ENCODE measurements at places on chromosomes 4 and X.

DNA sequence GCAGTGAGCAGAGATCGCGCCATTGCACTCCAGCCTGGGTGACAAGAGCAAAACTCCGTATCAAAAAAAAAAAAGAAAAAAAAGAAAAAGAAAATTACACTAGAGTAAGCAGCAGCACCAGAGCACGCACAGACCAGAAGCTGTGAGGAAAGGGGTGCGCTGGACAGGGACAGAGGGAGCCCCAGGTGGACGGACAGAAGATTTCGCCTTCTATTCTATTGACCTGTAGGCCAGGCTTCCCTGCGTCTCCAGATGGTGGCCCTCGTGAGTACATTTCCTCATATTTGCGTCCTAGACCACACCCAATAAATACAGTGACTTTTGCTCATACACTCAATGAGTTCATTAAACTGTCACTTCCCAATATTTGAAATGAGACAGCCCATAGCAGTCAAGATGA, 19.1 kb downstream of the MTNR1A start:
- no peaks in the 10 kb centered on the region for H3K27me3 ChIP-seq
- H3K4me1 ChIP-seq: peaks cover 5% of the 10 kb centered on the region
- H3K4me3 ChIP-seq: no peak overlapping the region
- no peaks in the 10 kb centered on the region for H3K36me3 ChIP-seq
- DNase-seq: peak; percentile 48

DNA sequence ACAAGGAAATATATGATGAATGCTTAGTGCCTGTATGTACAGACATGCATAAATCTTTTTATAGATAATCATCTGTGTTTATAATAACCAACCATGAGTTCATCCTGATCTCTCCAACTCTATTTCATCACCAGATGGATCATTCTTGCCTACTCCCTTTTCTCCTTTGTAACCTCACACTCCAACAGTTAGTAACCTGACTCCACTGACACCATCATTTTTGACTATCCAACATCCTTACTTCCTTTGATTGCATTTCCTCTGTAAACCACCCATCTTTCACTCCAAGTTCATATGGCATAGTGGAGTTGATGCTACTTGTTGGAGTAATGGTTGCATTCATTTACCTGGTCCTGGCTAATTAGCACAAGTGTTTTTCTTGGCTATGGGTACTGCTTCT, 170.6 kb downstream of the ZNF330 start:
- no peaks in the 10 kb centered on the region for H3K27me3 ChIP-seq
- H3K4me1 ChIP-seq: no peaks in the 10 kb centered on the region
- no peak overlapping the region for H3K4me3 ChIP-seq
- no peak for DNase-seq
- H3K27ac ChIP-seq: no peak overlapping the region
- H3K36me3 ChIP-seq: no peaks in the 10 kb centered on the region

DNA sequence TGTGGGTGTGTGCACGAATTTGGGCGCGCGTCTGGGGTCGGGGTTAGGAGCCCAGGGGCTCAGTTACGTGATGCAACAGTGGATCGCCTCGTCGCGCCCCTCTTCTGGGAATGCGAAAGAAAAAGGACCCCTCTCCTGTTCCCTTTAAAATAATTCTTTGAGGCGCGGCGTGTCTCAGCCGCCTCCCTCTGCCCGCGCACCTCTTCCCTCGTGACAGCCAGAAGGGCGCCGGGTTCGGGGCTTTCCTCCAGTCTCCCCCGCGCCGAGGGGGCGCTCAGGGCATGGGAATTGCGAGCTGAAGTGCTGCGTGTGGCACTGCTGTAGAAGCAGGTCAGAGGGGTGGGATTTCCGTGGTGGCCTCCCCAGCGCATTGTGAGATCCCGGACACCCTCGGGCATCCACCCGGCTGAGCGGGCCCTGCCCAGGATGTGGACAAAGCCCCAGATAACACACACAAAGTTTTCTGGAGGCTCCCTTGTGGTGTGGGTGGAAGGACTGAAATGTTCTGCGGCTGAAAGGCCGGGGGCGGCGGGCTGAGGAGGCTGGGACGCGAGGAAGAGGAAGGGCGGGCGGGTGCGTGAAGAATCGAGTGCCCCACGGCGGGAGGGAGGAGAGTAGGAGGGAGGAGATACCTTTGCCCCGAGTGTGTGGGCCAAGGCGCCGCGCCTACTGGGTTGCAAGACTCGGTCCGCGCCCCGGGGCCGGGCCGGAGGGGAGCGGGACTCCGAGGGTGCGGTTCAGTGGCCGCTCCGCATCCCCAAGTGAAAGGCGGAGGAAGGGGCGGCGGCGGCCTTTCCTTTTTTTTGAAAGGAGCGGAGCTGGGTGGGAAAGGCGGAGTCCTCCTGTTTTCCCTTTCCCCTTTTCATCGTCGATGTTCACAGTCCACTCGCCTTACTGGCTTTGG, 752 bp downstream of the SEPTIN11 start:
- H3K27ac ChIP-seq: peak overlapping the region; percentile 89
- no peak for DNase-seq
- peak overlapping the region; percentile 85 for H3K4me3 ChIP-seq
- no peaks in the 10 kb centered on the region for H3K36me3 ChIP-seq
- H3K27me3 ChIP-seq: no peaks in the 10 kb centered on the region

DNA sequence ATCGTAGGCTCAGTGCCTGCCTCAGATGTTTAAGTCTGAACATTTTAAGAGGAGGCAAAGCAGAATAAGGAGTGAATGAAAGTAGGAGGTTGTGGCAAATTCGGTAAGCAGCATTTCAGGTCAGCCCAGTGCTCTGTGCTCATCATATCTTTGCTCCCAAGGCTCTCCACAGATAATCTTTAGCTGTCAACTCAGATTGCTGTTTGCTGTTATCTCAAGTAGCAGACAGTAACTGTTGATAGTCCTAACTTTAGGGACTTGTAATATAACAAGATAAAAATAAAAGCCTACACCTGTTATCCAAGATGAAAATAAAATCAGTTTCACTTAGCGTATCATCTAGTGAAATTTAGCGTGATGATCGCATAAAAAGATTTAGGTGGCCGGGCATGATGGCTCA, 18.6 kb upstream of the CLTRN start:
- H3K4me3 ChIP-seq: no peak overlapping the region
- no peaks in the 10 kb centered on the region for H3K4me1 ChIP-seq
- H3K36me3 ChIP-seq: no peaks in the 10 kb centered on the region

DNA sequence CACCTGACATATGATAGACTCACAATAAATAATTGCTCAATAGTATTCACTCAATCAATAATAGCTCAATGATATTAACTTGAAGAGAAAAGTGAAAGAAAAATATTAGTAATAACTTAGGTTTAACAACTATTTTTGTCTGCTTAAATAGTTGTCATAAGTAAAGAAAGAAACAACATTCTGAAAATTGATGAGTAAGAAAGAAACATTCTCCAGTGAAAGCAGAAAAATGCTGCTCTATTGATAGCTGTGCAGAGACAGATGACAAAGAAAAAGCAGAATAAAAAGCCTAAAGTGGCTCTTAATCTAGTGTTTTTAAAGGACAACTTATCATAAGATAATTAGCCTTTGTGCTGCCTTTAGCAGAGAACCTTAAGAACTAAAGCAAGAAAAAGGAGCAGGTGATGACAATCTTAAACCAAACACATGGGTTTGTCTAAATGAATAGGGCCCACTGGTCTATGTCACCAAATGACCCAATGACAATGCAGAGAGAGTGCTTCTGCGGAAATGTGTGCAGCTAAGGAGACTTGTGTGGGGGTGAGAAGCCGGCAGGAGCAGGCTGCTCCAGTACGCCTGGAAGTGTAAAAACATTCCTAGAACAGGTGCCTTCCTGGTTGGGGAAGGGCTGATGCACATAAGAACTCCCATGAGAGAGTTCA, 13.2 kb downstream of the HS3ST1 start:
- DNase-seq: no peak
- peaks cover 26% of the 10 kb centered on the region for H3K36me3 ChIP-seq
- H3K4me1 ChIP-seq: peaks cover 47% of the 10 kb centered on the region
- no peak overlapping the region for H3K4me3 ChIP-seq
- H3K27ac ChIP-seq: no peak overlapping the region

DNA sequence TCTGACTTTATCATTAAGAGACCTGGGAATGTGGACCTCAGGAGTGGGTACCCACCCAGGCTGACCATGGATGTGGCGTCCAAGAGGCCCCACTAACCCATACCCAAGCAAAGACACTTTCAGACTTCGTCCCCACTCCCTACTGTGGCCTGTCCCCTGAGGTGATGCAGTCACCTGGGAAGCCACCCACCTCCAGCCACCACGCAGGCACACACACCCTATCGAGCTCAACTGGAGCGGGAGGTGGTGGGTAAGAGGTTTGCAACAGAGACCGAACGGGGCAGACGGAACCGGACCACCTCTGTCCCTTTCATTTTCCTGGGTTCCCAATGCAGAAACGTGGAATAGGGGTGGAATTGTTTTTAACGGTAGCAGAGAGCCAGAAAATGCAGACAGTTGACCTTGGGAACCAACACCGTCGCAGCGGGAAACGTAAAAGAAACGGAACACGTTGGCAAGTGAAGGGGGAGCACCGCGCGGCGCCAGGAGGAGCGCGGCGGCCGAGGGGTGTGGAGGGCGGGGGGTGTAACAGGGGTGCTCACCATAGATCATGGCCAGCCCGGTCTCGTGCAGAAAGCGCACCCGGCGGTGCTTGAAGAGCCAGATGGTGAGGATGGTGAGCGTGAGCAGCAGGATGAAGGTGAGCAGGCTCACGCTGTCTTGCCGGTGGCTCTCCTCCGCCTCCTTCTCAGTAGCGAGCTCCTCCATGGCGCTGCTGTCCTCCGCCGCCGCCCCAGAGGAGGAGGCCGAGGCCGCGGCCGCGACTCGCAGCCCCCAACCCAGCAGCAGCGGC, 559 bp downstream of the SLC9A7 start:
- H3K4me1 ChIP-seq: peaks cover 11% of the 10 kb centered on the region
- H3K36me3 ChIP-seq: no peaks in the 10 kb centered on the region
- H3K27me3 ChIP-seq: no peaks in the 10 kb centered on the region
- peak overlapping the region; percentile 83 for H3K27ac ChIP-seq
- peak overlapping the region; percentile 54 for H3K4me3 ChIP-seq

- H3K27me3 ChIP-seq: no peaks in the 10 kb centered on the region
- H3K27ac ChIP-seq: no peak overlapping the region
- H3K36me3 ChIP-seq: no peaks in the 10 kb centered on the region
- peak; percentile 28 for DNase-seq
- H3K4me3 ChIP-seq: no peak overlapping the region
- H3K4me1 ChIP-seq: no peaks in the 10 kb centered on the region
Observed at GRCh38 chrX:129726307-129727111, 12.3 kb upstream of the XPNPEP2 start.

GRCh38 chr4:169619518-169619957, 840 bp upstream of the CLCN3 start:
- peak overlapping the region; percentile 74 for H3K27ac ChIP-seq
- peak overlapping the region; percentile 80 for H3K4me3 ChIP-seq
- H3K27me3 ChIP-seq: no peaks in the 10 kb centered on the region
- peak; percentile 71 for DNase-seq
- H3K4me1 ChIP-seq: peaks cover 29% of the 10 kb centered on the region
- H3K36me3 ChIP-seq: no peaks in the 10 kb centered on the region

DNA sequence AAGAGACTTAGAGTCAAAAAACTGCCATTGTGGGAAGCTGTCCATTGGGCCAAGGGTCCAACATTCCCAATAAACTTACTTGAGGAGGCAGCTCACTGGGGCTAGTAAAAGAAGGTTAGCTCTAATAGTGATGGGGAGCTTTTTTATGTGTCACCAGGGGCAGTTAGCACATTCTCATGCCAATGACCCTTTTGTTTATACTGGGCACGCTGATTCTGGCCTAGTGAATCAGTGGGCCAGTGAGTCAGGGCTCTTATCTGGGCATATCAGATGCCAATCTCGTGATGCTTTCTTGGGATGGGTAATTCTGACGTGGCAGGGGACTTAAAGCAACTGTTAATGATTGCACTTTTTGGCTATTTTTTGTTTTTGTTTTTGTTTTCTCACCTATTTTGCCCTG, 27.8 kb downstream of the TCEAL1 start:
- DNase-seq: peak; percentile 60
- H3K4me3 ChIP-seq: no peak overlapping the region
- H3K27me3 ChIP-seq: no peaks in the 10 kb centered on the region

DNA sequence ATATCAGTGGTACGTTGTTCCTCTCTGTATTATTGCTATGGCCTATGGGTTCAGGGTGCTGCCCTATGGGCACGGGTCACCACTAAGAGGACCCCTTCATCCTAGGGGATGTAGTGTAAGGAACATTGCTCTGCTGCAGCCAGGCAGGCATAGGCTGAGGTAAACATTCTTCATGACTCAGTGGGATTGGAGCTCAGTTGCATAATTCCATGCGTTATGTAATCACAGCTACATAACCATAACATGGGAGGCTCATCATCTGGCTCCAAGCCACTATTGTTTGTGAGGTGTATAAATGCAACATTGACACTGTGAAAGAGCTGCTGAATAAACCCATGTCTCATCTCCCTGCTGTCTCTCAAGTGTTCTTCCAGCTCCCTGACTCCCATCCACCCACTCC, 375.2 kb downstream of the MAGEE1 start:
- H3K36me3 ChIP-seq: no peaks in the 10 kb centered on the region
- DNase-seq: no peak
- H3K27me3 ChIP-seq: no peaks in the 10 kb centered on the region

DNA sequence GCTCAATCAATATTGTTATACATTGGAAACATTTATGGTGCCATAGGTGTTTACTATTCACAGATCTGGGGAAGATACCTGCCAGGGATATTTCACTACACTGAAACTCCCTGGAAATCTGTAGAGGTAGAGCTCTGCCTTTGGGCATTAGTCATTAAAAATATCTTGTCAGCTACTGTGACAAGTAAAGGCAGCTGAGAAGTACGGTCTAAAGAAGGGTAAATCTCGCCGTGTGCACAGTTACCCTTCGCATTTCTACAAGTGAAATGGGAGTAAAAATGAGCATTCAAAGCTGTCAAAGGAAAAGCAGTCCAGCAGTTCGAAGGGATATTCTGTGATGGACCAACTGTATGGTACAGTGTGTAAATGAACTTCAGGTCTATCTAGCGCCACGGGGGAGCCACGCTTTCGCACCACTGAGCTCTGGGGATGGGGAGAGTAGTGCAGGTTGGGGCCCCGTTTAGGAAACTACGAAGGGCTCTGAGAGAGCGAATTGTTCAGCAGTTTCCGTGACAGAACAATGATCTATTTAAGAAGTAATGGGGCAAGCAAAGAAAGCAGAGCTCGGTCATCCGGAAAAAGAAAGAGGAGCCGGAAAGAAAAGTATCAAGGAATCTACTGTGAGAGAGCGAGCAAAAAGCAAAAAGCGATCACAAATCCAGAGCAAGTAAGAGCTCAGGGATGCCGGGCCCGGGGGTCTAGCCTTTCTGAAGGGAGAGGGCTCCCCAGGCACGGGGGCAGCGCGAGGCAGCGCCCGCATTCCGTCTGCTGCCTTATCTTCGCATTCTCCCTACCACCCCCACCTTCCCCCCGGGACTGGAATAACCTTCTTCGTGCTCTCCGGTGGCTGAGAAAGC, 646 bp downstream of the TIGD4 start:
- H3K4me3 ChIP-seq: peak overlapping the region; percentile 92
- H3K4me1 ChIP-seq: peaks cover 21% of the 10 kb centered on the region
- no peaks in the 10 kb centered on the region for H3K27me3 ChIP-seq
- no peak for DNase-seq

- peak overlapping the region; percentile 64 for H3K4me3 ChIP-seq
- no peaks in the 10 kb centered on the region for H3K27me3 ChIP-seq
- no peaks in the 10 kb centered on the region for H3K36me3 ChIP-seq
- H3K4me1 ChIP-seq: peaks cover 7% of the 10 kb centered on the region
Observed at GRCh38 chrX:7925867-7926472, 1.2 kb downstream of the PNPLA4 start.

- H3K27ac ChIP-seq: no peak overlapping the region
- no peak for DNase-seq
- no peak overlapping the region for H3K4me3 ChIP-seq
- H3K27me3 ChIP-seq: no peaks in the 10 kb centered on the region
Observed at GRCh38 chr4:22500128-22500611, 15.7 kb downstream of the ADGRA3 start.

Data from HCT116 (cell line).